ENCODE measurements at places on chromosomes 1 and 21.
A peak's percentile ranks its signal among the peaks of the same experiment; 100 is the strongest.

DNA sequence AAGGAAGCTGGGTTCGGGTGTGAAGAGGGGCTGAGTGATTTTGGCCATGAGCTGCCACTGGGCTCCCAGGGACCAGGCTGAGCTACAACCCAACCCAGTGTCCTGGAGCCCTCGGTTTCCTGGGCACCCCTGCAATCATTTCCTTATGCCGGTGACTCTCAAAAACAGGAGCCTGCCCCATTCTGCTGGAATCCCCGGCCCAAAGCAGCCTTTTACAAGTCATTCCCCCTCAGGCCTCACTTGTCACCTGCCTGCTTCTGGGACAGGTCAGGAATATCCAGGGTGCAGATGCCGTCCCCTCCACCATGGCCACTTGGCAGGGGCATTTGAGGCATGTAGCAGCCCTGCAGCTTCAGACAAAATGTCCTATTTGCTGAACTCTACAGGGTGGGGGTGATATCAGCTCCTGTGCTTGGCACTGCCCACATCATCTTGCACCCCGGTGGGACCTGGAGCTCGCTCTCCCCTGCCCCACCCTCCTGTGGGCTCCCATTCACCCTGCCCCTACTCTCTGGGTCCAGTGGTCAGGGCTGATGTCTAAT lies 30.0 kb downstream of the CDK18 start:
- no peak for DNase-seq

GRCh38 chr1:182292193-182292741 lies 99.3 kb downstream of the GLUL start:
- no peak for DNase-seq

DNA sequence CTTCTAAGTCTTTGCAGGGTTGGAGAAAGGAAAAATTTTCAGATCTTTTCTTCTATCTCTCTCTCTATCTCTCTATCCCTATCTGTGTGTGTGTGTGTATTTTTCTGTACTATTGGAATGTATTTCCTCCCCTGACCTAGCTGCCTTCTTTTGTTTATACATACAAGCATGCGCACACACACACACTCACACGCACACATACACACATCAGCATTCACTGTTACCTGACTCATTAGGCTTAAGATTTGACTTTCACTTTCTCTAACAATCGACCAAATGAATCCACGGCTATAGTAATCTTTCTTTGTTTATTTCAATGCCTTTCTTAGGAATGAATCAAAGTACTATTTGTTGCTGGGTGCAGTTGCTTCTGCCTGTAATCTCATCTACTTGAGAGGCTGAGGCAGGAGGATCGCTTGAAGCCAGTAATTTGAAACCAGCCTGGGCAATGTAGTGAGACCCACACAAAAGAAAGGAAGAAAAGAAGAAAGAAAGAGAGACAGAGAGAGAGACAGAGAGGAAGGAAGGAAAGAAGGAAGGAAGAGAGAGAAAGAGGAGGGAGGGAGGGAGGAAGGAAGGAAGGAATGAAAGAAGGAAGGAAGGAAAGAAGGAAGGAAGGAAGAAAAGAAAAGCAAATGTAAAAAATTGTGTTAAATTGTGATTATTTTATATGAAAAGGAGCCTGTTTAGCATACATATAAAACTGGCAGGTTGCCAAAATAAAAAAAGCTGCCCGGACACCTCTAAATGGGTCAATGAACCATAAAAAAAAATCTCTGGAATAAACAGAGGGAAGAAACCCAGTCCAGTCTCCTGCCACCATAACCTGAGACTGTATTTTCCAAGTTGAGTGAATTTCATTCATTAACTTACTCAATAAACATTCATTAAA lies 206.8 kb downstream of the ZNF326 start:
- no peak for DNase-seq

GRCh38 chr1:230122366-230123279 lies 55.6 kb downstream of the GALNT2 start:
- DNase-seq: no peak

DNA sequence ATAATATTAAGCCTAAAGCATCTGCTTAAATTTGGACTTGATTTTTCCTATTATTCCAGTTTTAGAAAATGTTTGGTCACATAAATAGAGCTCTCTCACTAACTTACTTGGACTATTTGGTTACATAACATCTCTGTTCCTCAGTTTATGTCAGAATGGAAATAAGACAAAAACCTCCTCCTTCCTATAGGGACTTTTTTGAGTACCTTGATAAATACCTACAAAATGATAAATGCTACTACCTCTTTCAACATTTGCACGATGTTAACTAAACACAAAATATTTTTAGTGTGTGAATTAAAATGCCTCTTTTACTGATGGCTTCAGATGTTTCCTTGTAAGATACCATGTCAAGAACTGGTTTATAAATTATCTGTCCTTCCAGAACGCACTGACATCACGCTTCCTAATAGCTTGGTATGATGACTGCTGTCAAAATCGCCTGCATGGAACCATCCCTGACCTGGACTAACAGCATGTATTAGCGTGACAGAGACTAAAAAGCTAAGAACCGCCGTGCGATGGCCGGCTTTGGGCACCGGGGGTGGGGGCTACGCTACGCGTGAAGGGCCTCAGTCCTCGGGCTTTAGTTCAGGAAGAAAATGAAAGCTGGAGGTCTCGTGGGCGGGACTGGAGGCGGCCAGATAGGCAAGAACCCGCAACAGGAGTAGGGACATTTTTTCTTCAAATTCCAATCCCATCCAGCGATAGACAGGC lies 133.2 kb upstream of the BARHL2 start:
- DNase-seq: no peak

- DNase-seq: no peak
Measured at GRCh38 chr1:230429067-230429735, 3.1 kb upstream of the PGBD5 start.

DNA sequence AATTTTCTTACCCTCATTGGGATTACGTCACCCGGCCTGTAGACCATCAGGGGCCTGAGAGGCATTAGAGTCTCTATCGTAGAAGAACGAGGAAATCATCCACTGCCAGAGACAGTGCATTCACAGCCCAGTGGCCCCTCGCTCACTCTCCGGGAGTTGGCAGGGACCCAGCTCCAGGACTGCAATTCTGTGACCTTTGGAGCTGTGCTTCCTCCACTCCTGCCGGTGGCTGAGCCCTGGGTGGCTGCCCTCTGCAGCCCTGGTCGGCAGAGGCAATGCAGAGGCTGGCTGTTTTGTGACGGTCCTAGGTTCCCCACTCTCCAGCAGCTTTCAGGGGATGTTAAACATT lies 12.7 kb downstream of the SLC37A1 start:
- DNase-seq: no peak

- DNase-seq: no peak
Measured at GRCh38 chr1:167499664-167500101, 18.6 kb downstream of the CD247 start.

GRCh38 chr21:43193651-43194302 lies 25.0 kb downstream of the CRYAA start:
- peak; percentile 33 for DNase-seq

DNA sequence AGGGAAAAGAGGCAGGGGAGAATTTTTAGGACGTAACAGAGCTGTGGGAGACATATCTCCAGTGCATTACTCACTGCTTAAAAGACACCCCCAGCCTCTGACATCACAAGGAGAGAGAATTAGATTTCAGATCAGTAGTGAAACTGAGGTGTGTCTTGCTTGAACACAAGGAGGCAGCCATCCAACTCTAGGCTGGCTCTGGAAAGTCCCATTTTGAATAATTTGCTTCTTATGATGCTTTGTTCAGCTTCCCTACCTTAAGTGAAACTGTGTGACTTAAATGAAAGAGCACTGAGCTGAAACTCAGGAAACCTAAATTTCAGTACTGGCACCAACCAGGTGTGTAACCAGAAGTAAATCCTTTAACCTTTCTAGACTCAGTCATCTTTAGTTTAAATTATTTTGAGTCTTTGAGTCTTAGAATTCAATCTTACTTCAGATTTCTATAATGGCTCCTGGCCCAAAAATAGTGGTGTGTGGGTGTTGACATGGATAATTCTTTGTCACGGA lies 251.6 kb upstream of the SGIP1 start:
- peak; percentile 82 for DNase-seq

GRCh38 chr1:3235496-3235895 lies 166.5 kb downstream of the PRDM16 start:
- DNase-seq: no peak

GRCh38 chr21:41927727-41928409 lies 25.9 kb downstream of the C2CD2 start:
- no peak for DNase-seq

GRCh38 chr1:168288311-168289052 lies 7.8 kb downstream of the TBX19 start:
- DNase-seq: no peak

DNA sequence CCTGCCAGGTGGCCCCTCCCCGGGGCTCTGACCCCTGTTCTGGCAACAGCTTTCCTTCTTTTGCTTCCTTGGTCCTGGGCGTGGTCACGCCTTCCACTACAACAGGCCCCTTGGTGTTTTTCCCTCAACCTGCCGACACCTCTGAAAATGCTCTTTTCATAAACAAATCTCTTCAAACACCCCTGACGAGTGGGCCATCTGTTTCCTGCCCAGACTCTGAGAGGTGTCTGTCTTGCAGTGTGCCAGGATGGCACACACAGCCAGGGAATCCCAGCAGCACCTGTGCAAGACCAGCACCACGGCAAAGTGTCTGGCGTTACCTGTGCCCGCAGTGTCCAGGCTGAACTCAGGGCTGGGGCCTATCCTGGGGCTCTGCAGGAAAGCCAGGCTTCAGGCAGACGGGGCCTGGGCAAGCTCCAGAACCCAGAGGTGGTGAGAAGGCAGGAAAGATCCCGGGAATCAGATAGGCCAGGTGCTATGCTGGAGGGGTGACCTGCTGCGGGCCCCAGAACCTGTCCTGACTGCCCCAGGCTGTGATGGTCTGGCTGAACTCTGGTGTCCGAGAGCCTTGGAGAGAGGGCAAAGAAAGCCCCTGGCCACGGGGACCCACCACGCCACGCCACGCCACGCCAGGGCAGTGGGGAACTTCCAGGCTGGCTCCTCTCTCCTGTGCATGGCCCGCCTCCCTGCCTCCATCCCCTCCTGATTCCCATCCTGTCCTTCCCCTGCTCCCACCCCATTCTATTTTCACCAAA lies 88.9 kb downstream of the SIK1 start:
- no peak for DNase-seq

DNA sequence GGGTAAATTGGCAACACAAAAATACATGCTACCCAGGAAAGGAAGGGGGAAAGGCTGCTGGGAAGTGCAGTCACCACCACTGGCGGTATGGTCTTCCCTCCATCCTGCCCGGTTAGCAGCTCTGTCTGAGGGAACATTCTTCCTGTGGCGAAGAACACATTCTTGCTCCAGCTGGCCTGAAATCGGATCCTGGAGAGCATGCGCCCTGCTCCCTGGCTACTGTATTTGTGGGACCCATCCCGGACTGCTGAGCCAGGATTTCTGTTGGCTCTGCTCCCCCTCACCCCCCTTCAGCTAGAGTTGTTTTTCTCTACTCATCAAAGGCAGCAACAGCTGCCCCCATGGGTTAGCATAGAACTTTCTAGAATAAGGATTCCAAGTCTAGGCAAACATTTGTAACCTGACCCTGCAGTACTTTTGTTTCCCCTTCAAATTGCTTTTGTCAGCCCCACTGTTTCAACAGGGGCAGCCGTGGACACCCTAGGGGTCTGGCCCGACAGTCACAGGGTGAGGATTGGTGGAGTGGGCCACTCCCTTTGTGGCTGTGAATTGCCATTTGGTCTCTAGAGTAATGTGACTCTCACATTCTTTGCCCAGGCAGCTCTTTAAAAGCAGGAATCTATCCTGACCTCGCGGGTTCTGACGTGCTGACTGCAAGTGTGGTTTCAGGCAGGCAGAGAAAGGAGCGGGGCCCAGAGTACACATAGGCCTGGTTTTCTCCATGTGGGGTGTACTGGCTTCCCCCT lies 157.7 kb downstream of the TOMM20 start:
- DNase-seq: peak; percentile 97

- DNase-seq: no peak
Measured at GRCh38 chr1:81820765-81821164, 20.0 kb downstream of the ADGRL2 start.

DNA sequence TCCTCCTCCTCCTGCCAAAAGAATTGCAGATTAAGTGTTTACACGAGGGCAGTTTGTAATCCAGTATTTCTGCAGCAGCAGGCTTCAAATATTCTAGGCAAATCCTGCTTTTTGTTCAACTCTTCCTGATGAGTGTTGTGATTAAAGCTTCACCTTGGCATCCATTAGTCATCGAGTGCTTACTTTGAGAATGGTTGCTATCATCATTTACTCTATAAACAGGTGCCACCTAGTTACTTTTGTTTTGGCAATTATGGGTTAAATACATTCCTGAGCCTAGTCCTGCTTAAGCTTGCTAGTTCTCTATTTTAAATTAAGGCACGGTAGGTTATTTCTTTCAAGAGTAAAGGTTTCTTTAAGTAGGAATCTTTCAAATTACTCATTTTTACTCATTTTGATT lies 20.3 kb downstream of the PDC start:
- DNase-seq: no peak

Data from AG04449 (cell line).